Fibroblast of skin of left quadriceps (primary cell): ENCODE measurements at places on chromosomes 1 and 21.

GRCh38 chr21:31728952-31729351, 3.0 kb downstream of the SCAF4 start:
- no peak for DNase-seq

DNA sequence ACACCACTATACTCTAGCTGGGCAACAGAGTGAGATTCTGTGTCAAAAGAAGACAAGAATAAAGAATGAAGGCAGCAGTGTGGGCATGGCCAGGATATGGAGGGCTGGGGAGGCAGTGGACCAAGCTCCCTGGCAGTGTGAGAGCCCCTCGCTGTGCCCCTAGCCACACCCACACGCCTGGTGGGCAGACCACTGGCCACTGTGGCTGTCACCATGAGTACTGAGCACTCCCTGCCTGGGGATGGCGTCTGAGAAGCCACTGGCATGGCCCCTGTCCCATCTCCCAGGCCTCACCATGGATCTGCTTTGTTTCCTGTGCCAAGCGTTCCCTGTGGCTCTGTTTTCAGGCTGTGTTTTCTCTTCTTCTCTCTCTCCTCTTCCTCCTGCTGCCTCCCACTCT, 51.7 kb downstream of the STUM start:
- no peak for DNase-seq

DNA sequence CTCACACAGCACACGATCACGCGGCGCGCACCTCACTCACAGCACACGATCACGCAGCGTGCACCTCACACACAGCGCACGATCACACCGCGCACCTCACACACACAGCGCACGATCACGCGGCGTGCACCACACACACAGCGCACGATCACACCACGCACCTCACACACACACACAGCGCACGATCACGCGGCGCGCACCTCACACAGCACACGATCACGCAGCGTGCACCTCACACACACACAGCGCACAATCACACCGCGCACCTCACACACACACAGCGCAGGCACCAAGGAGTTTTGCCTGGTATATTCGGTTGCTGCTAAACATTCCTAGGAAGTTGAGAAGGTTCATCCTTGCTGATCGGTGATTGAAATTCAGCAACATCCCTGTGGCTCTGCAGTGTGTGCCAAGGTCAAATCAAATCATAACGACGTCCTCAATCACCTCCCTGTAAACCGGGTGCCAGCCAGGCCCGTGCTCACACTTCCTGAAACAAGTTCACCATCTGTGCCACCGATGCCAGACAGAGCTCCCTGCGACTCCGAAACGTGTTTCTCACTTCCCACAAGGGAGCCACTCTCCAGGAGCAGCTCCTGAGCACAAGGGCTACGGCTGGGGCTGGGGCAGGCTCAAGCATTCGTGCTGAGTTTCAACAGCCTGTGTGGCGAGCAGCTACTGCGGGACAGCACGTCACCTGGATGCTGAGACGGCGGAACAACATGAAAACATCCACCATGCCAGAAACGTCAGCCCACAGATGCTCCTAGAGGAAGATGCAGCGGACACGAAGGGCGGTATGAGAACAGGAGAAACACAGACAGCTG, 30.2 kb downstream of the WDR4 start:
- DNase-seq = no peak

DNA sequence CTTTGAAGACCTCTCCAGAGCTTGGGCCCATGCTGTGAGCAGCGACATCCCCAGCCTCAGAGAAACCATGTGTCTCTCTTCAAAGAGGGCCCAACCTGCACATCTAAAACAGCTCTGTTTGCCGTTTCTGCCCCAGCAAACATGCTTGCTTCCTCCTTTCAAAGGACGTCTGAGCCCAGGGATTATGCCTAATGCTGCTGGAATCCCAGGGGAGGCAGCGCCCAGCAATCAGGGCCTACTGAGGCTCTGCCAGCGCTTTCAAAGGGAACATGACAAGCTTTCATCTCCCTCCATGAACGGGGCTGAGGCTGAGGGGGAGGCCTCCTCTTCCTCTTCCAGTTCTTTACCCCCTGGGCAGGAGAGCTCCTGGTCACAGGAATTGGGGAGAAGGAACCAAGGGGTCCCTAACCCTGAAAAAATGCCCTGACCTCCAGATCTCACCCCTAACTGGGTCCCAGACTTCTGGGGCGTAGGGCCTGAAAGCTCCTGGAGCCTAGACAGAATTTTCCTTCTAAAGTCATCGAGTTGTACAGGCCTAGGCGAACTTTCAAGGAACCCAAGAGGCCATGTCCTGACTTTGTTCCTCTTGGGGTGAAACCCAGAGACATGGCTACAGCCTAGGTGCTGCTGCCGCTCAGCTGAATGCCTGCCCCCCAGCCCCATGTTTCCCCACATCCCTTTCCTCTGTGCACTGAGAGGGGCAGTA, 13.4 kb upstream of the ASCL5 start:
- DNase-seq = no peak

DNA sequence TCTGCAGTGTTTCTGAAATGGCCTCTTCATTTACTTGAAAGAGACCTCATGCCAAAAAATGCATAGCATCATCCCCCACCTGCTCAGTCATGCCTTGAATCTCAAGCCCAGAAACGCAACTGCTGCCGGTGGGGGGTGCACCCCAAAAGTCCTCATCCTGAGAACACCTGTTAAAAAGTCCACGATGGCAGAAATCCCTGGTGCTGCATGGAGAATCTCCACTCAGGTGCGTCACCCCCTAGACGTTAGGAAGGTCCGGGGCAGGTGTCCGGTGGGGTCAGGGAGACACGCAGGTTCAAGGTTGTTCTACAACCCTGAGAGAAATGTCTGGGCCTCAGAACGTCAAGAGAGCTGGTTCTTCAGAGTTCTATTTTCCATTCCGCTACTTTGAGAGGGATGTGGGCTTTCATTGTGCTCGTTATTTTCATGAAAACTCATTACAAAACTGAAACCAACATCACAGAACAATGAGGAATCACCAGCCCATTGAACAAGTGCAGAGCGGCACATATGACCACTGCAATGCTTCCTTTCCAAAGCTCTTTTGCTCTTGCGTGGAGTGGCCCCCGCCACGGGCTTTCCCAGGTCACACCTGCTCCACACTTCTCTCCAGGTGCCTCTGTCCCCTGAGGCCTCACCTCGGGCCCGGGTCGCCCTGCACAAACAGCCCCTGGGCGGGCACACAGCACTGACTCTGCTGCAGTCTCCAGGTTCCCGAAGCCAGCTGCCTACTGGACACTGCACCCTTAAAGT, 201.9 kb downstream of the TOMM20 start:
- DNase-seq = no peak

- no peak for DNase-seq
These were observed 162.1 kb downstream of the GLUL start for GRCh38 chr1:182229451-182229850.

GRCh38 chr1:203031467-203031866, 5.2 kb downstream of the PPFIA4 start:
- DNase-seq = no peak

GRCh38 chr1:205491794-205492193, 12.7 kb upstream of the CDK18 start:
- DNase-seq = no peak
